Activated naive CD4-positive, alpha-beta T cell treated with anti-CD3 and anti-CD28 coated beads, Interleukin-2, amount 50 U/mL, for 72 hours (primary cell): ENCODE measurements at places on chromosomes 13 and 19. TPM values are rescaled to one million over a fixed set of nuclear protein-coding genes. Genes with fewer than 3 reads are reported as not detected.

GRCh38 chr13:70353096-70353495 lies 244.8 kb upstream of the KLHL1 start:
- DNase-seq: no peak

- DNase-seq: no peak
These were observed 174.2 kb downstream of the KCNRG start for GRCh38 chr13:50189450-50189849.

GRCh38 chr13:79119578-79120107 lies 286.4 kb downstream of the RBM26 start:
- DNase-seq: no peak

- DNase-seq: no peak
These were observed 4.9 kb downstream of the CSNK1G2 start for GRCh38 chr19:1945899-1946298.

GRCh38 chr19:56934438-56935090 lies 94.0 kb upstream of the PEG3 start:
- DNase-seq: no peak

DNA sequence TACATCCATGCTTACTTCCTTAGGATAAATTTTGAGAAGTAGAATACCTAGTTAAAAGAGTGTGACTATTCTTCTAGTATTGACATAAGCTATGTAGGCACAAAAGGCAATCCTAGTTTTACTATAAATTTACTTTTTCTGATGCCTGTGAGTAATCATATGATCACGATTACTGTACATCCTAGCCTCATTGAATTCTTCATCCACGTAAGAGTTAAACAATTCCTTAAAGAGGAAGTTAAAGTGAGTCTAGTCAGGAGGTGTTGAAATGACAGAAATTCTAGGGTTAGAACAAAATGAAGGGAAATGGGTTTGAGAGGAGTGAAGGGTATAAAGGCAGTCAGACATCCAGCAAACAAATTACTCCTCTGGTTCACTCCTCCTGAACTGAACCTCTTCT lies at the start of gene ACOD1:
Gene ACOD1, plus strand, starts transcription at position 363 of the 400 bp plus-strand sequence. CDS start 48 bp downstream, outside the sequence.
- DNase-seq: no peak

The LILRA1 gene
- not detected for total RNA-seq

The SLC25A42 gene
- total RNA-seq: 15.1 TPM

The CDC42EP5 gene
- not detected for total RNA-seq

DNA sequence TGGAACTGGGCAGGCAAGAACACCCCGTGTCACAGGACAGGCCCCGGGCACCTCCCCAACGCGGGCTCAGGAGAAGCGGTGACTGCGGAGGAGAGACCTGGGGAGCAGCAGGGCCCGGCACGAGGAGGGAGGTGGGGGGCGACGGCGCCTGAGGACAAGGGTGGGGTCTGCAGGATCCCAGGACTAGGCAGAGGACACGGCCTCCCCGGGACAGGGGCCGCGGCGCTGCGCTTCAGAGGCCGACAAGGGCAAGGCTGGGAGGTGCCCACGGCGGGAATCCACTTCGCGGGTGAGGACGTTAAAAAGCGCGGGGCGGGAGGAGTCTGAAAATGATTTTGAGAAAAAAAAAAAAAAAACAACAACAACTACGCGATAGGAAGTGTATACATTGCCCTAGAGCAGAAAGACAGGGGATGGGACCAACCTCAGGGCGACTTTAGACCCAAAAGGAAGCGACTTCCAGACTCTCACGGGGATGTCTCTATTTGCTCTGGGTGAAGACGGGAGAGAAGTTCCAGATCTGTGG lies 44.9 kb downstream of the ZNF611 start:
- DNase-seq: peak; percentile 19

The ATP4B gene
- total RNA-seq: not detected

DNA sequence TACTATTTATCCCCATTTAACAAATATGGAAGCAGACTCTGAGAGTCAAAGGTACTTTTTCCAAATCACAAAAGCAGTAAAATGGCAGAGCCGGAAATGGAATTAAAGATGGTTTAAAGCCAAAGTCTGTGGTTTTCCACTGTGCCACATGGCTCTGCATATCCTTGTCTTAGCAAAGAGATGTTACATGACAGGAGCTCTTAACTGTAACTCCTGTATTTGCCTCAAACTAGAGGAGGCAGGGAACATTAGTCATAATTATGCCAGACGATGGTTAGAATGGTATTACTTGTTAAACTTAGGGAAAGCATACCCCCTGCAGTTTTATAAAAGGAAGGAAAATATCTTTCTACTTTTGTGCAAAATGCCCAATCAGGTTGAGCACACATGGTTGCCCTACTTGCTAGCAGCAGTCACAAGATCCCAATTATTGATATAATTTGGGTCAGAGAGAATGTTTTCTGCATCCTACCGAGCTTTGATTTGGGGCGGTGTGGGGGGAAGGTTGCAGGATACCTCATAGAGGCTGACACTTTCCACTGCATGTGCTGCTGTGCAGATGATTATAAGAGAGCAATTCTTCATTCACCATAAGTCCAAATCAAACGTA lies 42.0 kb upstream of the MAB21L1 start:
- DNase-seq: no peak

The C13orf42 gene
- not detected for total RNA-seq

- DNase-seq: no peak
These were observed 576.5 kb upstream of the SLITRK5 start for GRCh38 chr13:87094646-87095045.

The JAK3 gene
- total RNA-seq: 204 TPM

- no peak for DNase-seq
These were observed at the start of gene NR2F6 for GRCh38 chr19:17245535-17245984. Gene NR2F6 (minus strand): TSS chr19:17245919. CDS start chr19:17245220, 699 bp downstream.

GRCh38 chr13:44932171-44932849 lies 57.0 kb downstream of the NUFIP1 start:
- no peak for DNase-seq

The NLRP4 gene
- total RNA-seq: not detected

The NAA16 gene
- total RNA-seq: 41.2 TPM

The BRME1 gene
- 5.1 TPM for total RNA-seq

DNA sequence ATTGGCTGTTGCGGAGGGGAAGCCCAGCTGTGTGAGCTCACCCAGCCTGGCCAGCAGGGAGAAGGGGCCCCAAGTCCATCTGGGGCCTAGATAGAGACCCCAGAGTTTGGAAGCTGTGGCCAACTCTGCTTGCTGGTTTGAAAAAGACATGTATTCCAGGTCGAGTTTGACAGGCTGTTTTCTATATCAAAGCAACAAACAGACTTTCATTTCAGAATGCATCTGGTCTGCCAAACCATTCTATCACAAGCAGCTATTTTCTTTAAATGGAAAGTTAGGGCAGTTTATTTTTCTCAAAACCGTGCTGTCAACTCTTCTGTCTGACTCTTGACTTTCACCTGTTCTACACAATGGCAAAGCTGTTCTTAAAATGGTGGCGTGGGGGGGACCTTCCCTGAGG lies 185.8 kb downstream of the DCLK1 start:
- DNase-seq: no peak

The CCDC8 gene
- total RNA-seq: not detected

DNA sequence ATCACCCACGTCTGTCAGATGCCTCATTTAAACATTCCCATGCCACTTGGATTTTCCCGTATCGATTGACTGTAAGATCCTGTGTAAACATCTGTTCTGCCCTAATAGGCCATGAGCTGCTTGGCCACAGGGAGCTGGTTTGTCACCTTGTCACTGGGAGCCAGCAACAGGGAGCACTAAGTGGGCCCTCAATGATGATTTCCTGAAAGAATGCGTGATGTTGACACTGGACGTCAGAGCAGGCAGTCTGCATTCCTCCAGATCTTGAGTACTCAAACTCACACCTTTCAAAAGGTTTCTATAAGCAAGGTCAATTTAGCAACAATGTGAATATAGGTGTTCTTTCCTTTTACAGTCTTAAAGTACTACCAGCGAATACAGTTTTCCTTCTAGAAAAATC lies 78.8 kb downstream of the TUBGCP3 start:
- DNase-seq: no peak

The KCNK6 gene
- 10.7 TPM for total RNA-seq

- no peak for DNase-seq
These were observed 884.3 kb upstream of the PCDH20 start for GRCh38 chr13:62299988-62300387.

GRCh38 chr13:75197803-75198202 lies 284.2 kb downstream of the TBC1D4 start:
- DNase-seq: no peak

The CIC gene
- total RNA-seq: 87.7 TPM

GRCh38 chr13:35722458-35723052 lies 246.1 kb upstream of the MAB21L1 start:
- no peak for DNase-seq

DNA sequence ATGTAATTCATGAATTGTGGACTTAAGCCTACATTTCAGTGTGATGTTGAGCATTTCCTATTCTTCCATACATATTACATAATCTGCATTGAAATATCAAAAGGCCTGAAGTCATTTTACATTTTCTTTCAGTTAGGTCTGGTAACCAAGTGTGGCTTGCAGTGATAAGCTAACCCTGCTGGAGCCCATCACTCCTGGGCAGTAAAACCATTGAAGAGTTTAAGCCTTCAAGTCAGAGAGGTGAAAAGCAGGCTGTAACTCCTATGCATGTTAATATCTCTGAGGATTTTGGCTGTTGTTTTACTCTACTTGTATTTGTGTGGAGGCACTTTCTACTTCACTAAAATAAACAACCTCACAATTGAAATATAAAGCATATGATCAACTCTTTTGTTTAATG lies 248.8 kb downstream of the SLITRK5 start:
- DNase-seq: no peak

- DNase-seq: no peak
These were observed 51.5 kb upstream of the WDFY2 start for GRCh38 chr13:51532736-51533197.

DNA sequence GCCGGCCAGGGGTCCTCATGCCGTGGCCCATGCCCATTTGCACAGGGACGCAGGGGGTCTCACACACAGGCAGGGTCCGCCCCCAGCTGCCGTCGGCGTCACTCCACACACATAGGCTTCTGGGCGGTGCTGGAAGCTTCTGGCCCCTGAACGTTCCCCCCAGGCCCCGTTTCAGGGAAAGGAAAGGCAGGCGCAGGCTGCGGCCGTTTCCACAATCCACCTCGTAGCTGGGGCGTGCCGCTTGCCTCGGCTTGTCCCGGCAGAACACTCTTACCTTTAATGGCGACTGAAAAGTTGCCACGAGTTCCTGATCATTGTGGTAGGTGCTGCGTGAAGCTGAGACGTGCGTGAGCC lies 53.4 kb downstream of the MCF2L start:
- DNase-seq: no peak

- DNase-seq: no peak
These were observed 41.2 kb upstream of the ZNF527 start for GRCh38 chr19:37329686-37330085.

- DNase-seq: no peak
These were observed 12.6 kb upstream of the GNA15 start for GRCh38 chr19:3123088-3123721.

The KRTDAP gene
- not detected for total RNA-seq

DNA sequence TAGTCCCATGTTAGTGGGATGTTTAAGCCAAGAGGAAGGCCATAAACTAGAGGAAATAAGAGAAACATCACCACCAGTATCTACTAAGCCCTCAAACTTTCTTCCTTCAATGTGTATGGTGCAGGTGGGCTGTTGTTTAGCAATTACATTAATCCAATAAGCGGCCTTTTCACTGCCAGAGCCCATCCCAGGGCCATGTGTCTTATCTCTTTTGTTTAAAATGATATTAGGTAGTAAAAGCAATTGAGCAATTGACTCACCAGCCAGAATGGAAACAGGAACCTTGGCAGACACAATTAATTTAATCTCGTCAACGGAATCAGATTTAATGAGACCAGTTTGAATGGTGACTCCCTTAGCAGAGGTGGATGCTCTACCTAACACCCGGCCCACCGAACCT lies 1503.5 kb downstream of the UQCRFS1 start:
- DNase-seq: no peak

The ZNF836 gene
- 11.8 TPM for total RNA-seq

The TMEM143 gene
- total RNA-seq: 24.1 TPM

DNA sequence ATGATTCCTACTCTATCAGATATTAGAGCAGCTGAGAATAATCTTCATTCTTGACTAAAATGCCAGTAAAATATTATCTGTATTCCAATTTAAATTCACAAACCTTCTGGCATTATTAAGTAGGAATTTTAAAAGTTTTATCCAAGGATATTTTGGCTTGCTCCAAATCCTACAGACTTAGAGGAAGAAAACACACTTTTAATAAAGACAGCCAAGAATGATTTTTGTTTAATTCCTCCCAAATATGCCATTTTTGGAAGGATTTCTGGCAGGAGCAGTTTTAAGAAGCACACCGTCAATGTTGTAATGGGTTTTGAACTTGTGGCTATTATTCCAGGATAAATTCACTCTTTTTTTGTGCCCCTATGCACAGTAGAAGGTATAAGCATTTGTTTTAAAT lies 355.1 kb downstream of the SLITRK5 start:
- DNase-seq: no peak

DNA sequence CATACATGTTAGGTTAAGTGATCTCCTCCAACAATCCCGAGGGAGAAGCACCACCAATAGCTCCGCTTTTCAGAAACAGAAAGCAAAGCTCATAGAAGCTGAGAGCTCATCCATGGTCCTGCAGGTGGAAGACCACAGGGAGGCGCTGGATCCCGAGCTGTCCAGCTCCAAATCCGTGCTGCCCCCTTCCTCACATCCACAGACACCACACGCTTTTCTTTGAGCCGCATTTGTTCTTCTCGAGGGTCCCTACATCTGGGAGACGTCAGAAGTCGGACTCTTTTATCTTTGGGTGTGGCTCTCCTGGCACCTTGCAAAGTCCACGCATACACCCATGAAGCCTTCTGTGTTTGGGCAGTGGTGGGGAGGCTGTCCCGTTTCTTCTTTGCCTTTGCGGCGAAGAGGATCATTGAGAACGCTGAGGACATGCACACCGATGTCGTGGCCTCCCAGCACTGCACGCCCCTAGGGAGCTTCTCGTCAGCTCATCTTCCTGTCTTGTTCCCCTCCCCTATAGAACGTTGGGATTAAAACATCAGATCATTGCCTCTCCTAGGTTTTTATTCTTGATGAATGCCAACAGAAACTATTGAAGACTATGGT lies 184.8 kb downstream of the TEX29 start:
- no peak for DNase-seq

The ZNF175 gene
- total RNA-seq: 14.2 TPM

DNA sequence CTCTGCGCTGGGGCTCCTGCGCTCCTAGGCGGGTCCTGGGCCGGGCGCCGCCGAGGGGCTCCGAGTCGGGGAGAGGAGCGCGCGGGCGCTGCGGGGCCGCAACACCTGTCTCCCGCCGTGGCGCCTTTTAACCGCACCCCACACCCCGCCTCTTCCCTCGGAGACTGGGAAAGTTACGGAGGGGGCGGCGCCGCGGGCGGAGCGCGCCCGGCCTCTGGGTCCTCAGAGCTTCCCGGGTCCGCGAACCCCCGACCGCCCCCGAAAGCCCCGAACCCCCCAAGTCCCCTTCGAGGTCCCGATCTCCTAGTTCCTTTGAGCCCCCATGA lies at the start of gene GJB2:
Gene GJB2, minus strand, starts transcription at position 103 of the 326 bp plus-strand sequence. CDS start 3,357 bp downstream, outside the sequence.
- no peak for DNase-seq

The RFC3 gene
- total RNA-seq: 61.5 TPM

The MBD3 gene
- 103 TPM for total RNA-seq

The SPACA4 gene
- not detected for total RNA-seq
